ENCODE measurements at places on chromosomes 11 and 22.
A peak's percentile ranks its signal among the peaks of the same experiment; 100 is the strongest.

DNA sequence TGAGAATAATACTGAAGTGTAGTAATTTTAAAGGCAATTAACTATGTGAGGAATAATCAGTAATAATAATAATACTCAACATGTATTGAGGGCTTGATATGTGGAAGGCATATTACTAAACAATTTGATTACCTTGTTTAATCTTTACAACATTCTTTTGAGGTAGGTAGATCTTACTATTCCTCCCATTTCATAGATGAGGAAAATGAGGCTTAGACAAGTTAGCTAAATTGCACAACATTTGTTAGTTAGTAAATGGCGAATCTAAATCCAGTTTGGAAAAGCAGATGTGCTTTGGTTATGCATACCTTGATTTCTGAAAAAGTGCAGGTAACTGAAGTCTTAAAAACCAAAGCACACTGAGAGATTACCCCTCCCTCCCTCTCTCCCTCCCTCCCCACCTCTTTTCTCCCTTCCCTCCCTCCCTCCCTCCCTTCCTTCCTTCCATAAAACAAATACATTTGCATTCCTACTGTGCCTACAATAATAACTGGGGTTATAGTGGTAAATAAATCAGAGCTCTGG lies 93.1 kb upstream of the MTMR2 start:
- DNase-seq, result no peak

DNA sequence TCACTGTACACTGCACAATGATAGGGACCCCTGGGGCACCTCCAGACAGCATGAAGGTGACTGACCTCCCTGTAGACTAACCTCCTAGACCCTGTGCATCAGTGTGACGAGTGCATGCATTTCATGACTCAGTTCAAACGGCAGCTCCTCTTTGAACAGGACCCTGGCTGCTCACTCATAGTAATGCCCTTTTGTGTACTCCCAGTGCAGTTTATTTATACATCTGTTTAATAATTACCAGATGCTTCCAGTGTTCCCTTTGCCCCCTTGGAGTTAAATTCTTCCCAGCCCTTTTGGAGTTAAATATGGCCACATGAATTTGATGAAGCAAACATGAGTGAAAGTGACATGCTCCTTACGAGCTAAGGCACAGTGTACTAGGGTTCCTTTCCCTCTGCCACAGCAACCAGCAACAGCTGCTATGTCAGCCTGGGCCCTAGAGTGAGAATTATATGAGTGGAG lies 72.4 kb downstream of the PANX1 start:
- DNase-seq, result peak; percentile 86

DNA sequence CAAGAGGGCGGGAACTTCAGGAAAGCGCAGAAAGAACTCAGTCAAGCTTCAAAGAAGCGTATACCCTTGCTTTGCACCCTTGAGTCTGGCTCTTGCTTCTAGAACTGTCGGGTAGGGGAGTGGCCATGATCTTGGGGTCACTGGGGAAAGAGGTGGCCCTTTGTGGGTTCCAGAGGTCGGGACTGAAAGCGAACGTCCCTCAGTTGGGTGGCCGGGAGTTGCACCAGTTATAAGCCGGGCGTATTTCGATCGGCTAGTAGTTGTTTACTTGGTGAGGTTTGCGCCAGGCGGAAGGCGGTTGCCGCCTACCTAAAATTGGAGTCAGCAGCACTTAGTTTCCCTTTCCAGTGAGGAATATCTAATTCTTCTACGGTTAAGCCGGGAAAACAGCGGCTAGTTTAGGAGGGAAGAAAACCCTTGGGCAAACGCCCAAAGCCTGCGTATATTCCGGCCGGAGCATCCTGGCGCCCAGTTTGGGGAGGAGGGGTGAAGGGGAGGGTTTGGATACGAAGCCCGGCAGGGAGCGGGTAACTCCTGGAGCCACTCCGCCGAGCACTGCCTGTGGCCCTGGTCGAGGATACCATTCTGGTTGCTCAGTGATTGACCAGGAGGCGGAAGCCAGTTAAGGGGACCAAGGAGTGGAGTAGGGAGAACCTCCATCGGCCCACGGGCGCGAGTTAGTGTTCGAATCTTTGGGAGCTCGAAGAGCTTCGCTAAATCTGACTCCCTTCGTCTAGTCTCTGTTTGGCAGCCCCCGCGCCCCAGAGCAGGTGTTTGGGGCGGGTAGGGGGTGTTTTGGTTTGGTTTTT lies 807 bp upstream of the WT1 start:
- no peak for DNase-seq

GRCh38 chr11:82979824-82980223 lies 78.3 kb downstream of the DDIAS start:
- no peak for DNase-seq

DNA sequence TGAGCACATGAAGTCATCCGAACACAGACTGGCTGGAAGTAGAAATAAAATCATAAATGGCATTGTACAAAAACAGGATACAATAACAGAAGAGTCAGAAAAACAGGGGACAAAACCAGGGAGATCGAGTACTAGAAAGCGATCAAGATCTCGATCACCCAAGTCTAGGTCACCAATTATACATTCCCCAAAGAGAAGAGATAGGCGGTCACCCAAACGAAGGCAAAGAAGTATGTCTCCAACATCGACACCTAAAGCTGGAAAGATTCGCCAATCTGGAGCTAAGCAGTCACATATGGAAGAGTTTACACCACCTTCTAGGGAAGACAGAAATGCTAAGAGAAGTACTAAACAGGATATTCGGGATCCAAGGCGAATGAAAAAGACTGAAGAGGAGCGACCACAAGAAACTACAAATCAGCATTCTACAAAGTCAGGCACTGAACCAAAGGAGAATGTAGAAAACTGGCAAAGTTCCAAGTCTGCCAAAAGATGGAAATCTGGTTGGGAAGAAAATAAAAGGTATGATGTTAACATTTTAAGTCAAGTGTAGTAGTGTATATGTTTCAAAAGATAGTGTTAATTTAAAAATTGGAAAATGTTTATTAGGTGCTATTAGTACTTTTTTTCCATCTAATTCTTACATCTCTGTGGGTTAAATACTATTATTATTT lies 9.4 kb downstream of the PCF11 start:
- no peak for DNase-seq

- no peak for DNase-seq
These were observed 28.1 kb upstream of the KIRREL3 start for GRCh38 chr11:127028648-127029047.
